NCI-H2227 treated with DMSO at 0.1 percent for 48 hours (cell line): ENCODE measurements at places on chromosomes 1 and 21.

DNA sequence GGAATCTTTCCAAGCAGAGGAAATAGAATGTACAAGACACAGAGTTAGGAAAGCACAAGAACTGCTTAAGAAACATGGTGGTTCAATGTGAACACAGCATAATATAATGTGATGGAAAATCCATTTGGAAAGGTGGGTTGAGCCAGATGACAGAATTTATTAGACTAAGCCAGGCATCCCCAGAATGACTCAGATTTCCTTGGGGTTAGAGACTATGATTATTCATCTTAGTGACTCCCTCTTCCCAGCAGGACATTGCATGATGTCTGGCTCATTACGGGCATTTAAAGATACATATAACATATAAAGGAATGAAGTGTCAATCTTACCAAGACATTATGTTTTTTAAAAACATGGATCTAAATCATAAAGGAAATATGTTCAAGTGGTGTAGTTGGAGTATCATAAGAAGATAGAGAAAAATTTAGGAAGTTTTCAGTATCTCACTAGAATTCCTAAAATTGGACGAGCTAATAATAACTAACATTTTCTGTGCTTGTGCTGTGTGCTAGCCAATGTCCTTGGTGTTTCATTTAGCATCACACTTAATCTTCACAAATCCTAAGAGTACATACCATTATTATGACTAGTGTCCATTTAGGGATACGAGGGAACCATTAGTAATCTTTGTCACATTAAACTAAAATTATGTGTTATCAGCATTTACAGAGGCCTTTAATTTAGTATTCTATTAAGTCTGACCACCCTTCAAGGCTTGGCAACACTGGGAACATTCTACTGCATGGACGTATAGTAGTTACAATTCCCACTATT is 41.0 kb upstream of the ST6GALNAC5 start:
- no peak for DNase-seq

DNA sequence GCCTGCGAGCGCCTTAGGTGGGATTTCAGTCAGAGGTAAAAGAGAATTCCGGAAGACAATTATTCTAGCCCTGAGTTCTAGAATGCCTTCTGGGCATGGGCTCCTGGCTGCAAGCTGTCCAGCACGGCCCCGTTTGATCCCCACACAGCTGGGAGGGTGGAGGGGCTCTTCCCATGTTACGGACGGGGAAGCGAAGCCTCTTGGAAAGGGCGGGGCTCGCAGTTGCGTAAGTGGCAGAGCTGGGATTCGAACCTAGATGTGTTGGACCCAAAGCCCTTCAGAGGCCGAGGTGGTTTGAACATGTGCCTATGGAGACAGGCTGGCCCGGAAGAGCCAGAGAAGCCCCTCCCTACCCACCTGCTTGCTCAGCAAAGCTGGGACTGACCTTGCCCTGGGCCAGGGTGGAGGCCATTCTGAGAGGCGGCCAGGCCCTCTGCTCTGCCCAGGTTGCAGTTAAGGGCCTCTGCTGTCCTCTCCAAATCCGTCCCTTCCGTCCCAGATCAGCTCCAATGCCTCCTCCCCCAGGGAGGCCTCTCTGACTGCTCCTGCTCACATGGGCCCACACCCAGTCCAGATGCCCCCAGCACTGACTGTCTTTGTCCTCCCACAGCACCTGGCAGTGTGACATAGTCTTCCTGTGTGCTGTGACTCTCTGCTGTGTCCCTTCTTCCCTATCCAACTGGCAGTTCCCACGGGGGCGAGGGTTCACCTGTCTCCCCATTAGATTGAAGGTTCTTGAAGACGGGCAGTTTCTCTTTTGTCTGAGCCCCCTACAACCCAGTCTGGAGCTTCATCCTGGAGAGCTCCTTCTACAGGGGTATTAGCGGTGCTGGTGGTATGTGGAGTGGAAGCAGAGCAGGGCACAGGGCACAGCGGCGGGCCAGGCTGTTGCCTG is 1.2 kb upstream of the HSPB7 start:
- no peak for DNase-seq

- no peak for DNase-seq
Observed at GRCh38 chr1:248756151-248756550, 592 bp upstream of the LYPD8 start.

DNA sequence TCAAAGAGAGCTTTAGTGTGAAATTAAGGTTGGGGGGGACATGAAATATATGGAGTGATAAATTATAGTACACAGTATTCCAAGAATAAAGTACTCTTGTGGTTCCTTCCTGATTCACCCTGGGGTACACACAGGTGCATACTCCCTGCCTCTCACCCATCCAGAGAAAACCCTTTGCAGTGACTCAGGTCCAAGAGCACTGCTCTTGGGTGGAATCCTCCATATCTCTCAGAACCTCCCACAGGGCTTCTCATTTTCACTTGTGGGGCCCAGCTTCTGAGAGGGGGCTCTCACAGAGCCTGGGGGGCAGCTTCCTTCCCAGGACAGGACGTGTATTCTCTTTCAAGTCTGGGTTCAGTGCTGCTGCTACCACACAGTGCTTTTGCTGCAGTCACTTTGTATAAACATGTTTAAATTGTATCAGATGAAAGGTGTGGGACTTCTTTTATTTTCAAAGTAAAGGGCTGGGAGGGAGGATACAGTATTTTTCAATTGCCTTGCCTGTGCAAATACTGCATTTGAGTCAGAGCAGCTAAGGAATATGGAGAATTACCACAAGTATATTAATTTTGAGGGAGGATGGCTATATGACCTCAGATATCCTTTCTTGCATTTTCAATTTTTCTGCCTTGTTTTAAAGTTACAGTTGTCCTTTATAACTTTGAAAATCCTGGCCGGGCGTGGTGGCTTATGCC is 24.9 kb upstream of the BMP8A start:
- DNase-seq = no peak

GRCh38 chr1:35298464-35298863 is 30.0 kb downstream of the ZMYM4 start:
- no peak for DNase-seq

- DNase-seq = no peak
Observed at GRCh38 chr1:241589521-241589920, 50.6 kb downstream of the CHML start.

- DNase-seq = no peak
Observed at GRCh38 chr1:156203331-156203730, 9.4 kb downstream of the SLC25A44 start.

DNA sequence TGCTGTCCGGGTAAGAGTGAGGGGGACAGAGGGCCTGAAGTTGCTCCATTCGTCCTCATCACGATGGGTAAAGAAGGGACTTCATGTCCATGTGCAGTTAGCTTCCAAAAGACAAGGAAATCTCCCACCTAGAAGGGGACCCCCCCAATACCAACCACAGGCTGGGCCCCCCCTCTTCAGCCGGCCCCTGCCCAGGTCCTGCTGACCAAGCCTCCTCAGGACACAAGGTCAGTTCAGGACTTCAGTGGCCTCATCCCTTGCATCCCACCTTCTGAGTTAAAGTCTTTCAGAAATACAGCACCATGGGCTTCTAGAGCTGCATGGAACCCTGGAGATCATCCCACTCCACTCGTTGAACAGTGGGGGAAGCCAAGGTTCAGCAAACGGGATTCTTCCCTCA is 115.4 kb upstream of the ERG start:
- no peak for DNase-seq

GRCh38 chr1:162159515-162159914 is 90.0 kb downstream of the NOS1AP start:
- no peak for DNase-seq

DNA sequence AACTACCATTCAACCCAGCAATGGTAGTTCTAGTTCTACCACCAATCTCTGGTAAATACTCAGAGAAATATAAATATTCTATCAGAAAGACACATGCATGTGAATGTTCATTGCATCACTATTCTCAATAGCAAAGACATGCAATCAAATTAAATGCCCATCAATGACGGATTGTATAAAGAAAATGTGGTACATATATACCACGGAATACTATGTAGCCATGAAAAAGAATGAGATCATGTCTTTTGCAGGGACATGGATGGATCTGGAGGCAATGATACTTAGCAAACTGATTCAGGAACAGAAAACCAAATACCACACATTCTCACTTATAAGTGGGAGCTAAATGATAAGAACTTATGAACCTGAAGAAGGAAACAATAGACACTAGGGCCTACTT is 37.5 kb upstream of the C1orf87 start:
- DNase-seq = no peak

DNA sequence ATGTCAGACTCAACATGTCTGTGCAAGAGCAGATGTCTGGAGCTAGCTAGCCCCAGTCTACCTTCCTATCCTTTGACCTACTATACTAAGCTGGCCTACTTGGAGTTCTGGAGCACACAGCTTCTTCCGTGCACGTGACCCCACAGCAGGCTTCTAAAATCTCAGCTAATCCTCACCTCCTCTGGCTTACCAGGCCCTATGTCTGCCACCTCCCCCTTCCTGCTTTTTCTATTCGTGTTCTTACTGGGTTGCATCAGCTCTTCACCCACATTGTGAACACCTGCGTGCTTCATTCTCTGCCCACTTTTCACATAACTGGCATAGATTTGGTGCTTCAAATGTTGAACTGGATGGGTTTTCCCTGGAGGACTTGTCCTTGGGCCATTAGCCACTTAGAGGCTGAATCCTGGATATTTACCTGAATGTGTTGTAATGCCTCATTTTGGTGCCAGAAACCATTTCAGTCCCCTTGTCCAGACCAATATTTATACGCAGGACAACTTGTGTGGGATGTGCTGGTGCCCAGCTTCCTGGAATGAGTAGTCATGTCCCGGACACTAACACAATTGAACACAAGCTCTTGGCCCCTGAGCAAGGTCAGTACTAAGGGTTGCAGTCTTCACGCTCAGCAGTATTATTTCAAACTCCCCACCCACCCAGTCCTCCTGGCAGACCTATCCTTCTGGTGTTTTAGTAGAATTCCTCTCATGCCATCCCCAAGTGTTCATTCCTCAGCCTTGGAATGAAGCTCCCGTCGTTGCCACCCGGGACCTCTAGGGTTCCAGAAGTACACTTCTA is 24.0 kb downstream of the TENT5C start:
- no peak for DNase-seq

DNA sequence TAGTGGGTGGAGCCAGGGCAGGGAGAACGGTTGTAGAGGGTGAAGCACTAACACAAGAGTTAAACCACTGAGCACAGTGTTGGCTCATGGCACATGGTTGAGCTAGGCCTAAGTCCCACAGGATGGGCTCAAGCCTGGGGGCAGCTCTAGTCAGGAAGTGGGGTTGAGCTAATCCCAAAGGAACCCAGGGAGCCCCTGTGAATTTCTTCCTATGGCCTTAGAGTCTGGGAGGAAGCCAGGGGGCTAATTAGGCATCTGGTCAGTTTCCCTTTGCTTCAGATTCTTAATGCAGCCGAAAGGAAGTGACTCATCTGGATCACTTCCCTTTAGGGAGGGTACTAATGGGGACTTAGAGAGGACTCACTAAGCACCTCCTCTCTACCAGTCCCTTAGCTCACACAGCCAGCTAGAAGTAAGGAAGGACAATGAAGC is 10.1 kb downstream of the CFAP45 start:
- no peak for DNase-seq

DNA sequence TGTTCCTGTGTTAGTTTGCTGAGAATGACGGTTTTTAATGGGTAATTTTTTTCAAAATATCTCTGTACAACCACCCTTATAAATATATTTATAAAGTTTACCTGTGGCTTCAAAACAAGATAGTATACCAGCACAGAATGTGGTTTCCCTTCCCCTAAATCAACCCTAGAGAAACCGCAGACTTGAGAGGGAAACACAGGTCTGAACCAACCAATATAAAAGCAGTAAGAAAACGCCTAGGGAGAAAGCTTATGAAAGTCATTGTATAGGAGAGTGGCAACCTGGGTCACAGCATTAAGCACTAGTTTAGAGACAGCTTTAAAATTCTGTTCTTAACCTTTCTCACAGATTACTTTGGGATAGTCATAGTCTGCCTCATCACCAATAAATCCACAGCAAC is 180.6 kb upstream of the LHX8 start:
- DNase-seq = no peak

DNA sequence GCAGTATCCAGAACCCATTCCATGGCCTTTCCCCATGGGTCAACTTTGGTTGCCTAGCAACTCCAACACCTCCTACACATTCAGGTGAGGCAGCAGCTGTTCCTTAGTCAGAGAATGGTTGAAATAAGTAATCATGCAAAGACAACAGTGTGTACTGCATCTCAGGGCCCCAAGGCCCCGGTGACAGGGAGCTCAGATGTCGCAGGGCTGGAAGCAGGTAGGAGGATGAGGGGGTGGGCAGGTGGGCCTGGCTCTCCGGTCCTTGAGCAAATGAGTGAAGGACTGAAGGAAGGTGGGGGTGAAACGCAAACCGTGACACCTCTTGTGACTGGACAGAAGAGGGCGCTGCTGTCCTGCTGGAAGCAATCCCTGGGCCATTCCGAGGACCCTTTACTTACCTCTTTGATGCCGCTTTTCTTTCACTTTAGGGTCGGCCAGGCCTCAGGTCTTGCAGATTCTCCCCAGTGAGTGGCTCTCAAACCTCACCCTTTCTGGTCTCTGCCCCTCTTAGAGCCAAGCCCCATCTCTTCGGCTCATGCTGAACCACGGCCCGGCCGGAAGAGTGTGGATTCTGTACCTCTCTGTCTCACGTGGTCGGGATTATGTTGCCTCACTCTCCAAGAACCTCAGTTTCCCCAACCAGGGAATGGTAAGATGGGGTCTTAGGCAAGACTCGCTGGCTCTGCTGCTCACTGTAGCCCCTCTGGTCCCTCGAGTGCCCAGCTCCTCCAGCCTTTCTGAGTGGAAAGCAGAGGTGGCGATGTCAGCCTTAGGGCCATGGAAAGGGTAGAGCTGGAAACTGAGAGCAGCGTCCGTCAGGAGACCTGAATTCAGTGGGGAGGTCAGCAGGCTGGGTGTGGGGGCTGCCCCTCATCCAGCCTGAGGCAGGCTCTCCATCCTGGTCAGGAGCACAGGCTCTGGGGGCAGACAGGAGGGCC is 5.6 kb upstream of the KCNA10 start:
- DNase-seq = peak; percentile 77

- no peak for DNase-seq
Observed at GRCh38 chr1:119795261-119796200, 15.7 kb downstream of the REG4 start.

DNA sequence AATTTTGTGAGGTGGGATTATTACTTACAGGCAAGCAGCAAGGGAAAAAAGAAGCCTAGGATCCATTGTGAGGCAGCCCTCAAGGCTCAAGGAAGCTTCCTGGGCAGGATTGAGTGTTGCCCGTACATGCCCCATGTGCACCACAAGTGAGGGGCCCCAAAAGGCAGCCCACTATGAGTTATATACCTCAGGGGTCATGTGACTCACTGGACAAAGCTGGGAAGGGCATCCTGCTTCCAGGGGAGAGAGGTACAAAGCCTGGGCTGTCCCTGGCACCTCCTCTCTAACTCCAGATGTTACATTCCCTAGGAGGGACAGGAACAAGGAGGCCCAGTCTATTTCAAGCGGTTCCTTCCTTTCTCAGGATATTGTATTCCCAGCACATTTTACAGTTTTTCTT is 34.0 kb upstream of the CD1D start:
- no peak for DNase-seq

DNA sequence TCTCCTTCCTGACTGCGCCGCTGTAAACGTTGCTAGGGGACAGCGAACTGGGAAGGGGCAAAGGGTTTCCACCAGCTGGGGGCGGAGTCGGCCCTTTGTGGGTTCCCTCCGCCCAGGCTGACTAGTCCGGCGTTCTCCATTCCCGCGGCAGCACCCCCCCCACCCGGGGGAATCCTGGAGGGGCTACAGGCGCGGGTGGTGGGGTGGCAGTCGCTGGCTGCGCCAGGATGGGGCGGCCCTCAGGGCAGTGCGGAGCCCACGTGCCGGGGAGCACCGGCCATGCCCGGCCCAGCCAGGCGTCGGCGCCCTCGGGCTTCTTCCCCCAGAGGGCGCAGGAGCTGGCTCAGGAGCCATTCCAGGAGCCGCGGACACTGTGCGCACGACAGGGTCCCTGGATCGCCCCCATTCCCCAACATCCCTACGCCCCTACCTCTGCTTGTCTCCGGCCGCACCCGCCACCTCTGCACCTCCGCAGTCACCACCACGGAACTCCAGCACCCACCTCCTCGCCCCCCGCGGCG is 476 bp downstream of the BATF3 start:
- DNase-seq = peak; percentile 28
